ENCODE measurements at places on chromosomes 5 and 9. TPM values are rescaled to one million over a fixed set of nuclear protein-coding genes. Genes with fewer than 3 reads are reported as not detected.

The GRM6 gene
- not detected for total RNA-seq

The SHISAL2B gene
- not detected for total RNA-seq

The CENPP gene
- total RNA-seq, result 26.5 TPM

The TAF11L10 gene
- not detected for total RNA-seq
